T-helper 2 cell (primary cell): ENCODE measurements at places on chromosomes 2 and 18.
A peak's percentile ranks its signal among the peaks of the same experiment; 100 is the strongest.

GRCh38 chr2:172962824-172963223 lies 112.8 kb upstream of the MAP3K20 start:
- DNase-seq, result no peak

GRCh38 chr2:129239141-129239540 lies 740.3 kb upstream of the RAB6C start:
- DNase-seq, result no peak

GRCh38 chr18:9240270-9240669 lies 94.3 kb upstream of the TWSG1 start:
- no peak for DNase-seq

- DNase-seq, result no peak
These were observed 63.2 kb upstream of the NPAS2 start for GRCh38 chr2:100756704-100757103.

GRCh38 chr2:95343429-95344214 lies 46.5 kb downstream of the KCNIP3 start:
- DNase-seq, result no peak

DNA sequence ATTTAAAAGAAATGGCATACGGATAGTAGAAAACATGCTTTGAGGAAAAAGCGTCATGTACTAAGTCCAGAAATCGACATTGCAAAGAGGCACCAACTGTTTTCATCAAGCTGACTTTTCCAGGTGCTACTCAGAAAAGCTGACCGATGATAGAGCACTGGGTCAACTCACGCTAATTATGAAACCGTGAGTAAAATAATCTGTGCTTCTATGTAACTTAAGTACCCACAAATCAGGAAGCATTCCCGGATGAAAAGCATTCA lies 353 bp upstream of the NUP35 start:
- DNase-seq, result no peak

DNA sequence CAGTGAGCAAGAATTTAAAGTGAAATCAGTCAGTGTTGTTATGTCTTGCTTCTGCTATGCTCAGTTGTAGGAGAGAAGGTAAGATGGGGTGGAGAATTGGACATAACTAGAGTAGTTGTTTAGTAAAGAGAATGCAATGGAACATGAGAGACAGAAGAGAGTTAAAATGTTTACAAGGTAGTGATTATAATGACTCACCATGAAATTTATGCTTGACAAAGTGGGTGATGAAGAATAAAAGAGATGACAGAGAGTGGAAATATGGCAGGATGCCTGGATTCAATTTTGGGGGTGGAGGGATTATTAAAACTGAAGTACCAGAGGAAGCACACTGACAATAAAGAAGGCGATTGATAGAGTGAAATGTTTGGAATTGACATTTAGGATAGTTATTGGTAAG lies 10.6 kb downstream of the SCG2 start:
- DNase-seq, result no peak

- DNase-seq, result peak; percentile 31
These were observed 41.5 kb downstream of the SRSF7 start for GRCh38 chr2:38709567-38710194.

DNA sequence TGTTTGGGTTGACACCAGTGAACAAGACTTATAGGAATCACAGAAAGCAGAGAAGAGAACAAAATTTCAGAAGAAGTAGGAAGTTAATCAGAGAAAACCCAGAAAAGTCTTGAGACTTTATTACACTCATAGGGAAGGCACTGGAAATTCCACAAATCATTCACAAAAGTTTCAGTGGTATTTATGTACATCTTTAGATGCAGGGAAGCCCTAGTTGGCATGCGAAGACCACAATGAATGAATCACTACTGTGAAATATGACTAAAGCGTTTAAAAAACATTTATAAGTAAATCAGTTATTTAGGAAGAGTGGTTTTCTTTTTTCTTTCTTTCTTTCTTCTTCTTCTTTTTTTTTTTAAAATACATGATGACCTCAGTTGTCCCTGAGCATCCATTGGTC lies 105.1 kb downstream of the NUP35 start:
- no peak for DNase-seq

GRCh38 chr18:80253871-80254492 lies 6.7 kb upstream of the PARD6G start:
- DNase-seq, result no peak

DNA sequence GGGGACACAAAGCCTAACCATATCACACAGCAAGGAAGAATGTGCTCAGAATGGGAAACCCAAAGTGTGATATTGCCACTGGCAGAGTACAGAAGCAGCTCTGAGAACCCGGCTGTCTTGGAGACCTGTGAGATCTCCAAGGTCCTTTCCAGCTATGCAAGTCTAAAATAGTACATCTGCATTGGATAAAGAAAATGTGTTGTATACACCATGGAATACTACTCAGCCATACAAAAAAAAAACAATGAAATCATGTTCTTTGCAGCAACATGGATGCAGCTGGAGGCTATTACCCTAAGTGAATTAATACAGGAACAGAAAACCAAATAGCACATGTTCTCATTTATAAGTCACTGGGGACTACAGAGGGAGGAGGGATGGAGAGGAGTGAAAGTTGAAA lies 36.5 kb upstream of the RFX8 start:
- no peak for DNase-seq

- no peak for DNase-seq
These were observed 43.8 kb upstream of the ITPRID2 start for GRCh38 chr2:181847702-181848101.

DNA sequence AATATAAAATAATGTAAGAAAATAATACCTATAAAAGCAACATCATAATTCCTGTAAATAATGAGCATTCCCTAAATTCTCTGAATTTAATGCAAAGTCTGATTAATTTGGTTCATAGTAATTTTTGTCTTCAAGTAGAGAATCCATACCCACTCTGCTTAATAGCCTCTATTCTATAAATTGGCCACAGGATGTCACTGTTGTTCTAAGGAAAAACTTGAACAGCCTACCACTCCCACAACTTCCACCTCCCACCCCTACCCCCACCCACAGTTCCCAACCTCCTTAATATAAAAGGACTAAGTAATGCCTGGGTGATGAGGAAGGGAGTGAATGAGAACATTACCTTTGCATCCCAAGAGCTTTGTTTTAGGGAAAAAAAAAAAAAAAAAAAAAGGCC lies 27.2 kb upstream of the BBS5 start:
- DNase-seq, result no peak

- no peak for DNase-seq
These were observed 124.9 kb downstream of the PLCL1 start for GRCh38 chr2:197929008-197929885.

DNA sequence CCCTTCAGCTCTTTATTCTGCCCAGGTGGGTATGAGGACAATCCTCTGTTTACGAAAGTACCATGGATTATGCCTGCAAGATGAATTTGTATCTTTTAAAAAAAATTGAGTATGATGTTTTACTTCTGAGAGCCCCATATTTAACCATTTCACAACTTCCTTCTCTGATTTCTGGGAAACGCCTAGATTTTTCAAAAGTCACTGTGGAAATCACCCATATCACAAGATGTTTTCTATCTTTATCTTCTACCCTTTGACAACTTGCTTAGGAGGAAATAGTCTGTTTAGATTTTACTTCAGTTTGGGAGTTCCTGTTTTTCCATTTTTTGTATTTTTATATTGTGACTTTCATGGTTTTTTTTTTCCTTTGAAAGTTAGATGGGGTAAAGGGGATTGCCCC lies 53.0 kb downstream of the ICOS start:
- DNase-seq, result no peak

DNA sequence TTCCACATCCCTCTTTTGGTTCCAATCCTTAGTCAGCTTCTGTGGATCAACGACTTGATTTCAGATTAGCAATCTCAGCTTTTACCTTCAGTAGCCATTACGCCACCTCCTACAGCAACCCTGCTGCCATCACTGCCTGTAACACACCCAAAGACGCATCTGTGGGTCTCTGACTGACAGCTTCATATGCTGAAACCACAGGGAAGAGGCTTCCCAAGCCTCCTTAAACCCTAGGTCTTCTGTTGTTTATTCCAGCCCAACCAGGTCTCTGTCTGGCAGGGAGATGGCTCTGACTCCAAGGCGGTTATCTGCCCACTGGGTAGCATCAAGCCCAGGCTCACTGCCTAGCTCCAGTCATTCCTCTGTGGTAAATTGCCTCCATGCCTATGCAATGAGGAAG lies 28.6 kb upstream of the TRIB2 start:
- DNase-seq, result no peak

DNA sequence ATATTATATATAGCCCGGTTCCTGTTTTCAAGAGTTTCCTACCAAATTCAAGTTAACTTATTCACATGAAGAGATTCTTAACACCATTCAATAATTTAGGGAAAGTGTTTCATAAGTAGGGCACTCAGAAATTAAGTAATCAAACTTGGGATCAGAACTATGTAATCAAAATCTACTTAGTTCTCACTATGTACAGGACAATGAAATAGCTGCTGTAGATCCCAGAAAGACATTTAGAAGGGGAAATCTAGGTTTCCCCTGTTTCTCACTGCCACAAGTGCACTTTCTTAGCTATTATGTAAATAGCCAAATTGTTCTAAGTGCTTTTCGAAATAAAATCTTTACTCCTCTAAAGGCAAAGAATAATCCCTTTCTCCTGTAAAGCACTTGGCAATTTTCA lies 493.6 kb upstream of the SETBP1 start:
- DNase-seq, result no peak

- DNase-seq, result no peak
These were observed 2.3 kb downstream of the ARL4C start for GRCh38 chr2:234494361-234495250.

- no peak for DNase-seq
These were observed 53.8 kb upstream of the TMEM182 start for GRCh38 chr2:102707796-102708695.
